ENCODE measurements at places on chromosomes 11 and 22.
A peak's percentile ranks its signal among the peaks of the same experiment; 100 is the strongest.

DNA sequence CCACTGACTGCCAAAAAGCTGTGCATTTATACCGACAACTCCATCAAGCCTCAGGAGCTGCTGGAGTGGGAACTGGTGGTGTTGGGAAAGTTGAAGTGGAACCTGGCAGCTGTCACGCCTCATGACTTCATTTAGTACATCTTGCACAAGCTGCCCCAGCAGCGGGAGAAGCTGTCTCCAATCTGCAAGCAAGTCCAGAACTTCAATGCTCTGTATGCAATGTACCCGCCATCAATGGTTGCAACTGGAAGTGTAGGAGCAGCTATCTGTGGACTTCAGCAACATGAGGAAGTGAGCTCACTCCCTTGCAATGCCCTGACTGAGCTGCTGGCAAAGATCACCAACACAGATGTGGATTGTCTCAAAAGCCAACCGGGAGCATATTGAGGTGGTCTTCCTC, at the start of gene SLC22A25:
TSS of gene SLC22A25 (minus strand) at position 67 of the 400 bp plus-strand sequence. CDS start 13,947 bp downstream, outside the sequence.
- DNase-seq = no peak

- DNase-seq = no peak
These were observed 14.5 kb downstream of the USP2 start for GRCh38 chr11:119366690-119367620.

DNA sequence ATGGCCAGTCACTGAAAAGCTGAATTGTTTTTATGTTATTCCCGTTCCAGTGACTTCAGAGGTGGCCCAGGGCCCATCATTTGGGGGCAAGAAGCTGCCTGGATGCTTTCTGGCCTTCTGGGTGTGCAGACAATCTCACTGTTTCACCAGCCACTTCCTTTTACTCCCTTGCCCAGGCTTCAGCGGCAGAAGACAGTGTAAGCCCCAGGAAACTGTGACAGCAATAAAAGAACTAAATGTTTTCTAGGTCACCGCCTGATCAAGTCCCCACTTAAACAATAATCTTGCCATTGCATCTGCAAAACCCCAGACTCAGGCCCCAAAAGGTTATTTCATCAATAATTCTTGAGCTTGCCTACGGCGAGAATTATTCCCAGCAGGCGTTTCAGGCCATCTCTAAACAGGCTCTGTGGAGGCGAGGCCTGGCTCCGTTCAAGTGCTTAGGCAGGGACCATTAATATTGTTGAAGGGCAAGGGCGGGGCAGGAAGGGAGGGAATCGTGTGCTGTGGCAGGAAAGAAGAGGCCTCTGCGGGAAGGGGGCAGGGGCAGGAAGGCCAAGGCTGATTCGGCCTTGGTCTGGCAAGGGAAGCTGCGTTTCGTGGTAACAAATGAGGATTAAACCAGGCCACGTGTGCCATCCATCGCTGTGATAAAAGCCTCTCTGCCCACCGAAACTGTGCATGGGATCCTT, 252.3 kb downstream of the KIRREL3 start:
- no peak for DNase-seq

- no peak for DNase-seq
These were observed 180.2 kb downstream of the CHST1 start for GRCh38 chr11:45485070-45485707.

GRCh38 chr11:60118338-60118737, 29.9 kb downstream of the MS4A2 start:
- DNase-seq = no peak

DNA sequence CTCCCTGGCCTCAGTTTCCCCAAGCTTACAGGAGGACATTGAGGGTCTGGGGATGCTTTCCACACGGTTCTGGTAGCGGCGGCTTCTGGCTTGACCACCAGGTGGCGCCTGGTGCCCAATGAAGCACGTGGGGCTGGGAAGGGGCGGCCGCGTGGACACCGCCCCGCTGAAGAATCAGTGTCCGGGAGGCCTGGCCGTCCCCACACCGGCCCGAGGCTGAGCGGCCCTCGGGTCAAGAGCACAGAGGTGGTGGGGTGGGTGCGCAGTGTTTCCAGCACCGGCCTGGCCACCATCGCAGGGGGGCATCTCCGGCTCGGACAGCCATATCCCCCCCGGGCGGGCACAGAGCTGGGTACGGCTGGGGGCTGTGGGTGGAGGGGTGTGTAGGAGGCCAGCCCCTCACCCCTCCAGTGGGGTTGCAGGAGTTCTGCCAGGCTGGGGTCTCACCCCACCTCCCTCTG, 27.8 kb upstream of the PPARA start:
- DNase-seq = no peak

DNA sequence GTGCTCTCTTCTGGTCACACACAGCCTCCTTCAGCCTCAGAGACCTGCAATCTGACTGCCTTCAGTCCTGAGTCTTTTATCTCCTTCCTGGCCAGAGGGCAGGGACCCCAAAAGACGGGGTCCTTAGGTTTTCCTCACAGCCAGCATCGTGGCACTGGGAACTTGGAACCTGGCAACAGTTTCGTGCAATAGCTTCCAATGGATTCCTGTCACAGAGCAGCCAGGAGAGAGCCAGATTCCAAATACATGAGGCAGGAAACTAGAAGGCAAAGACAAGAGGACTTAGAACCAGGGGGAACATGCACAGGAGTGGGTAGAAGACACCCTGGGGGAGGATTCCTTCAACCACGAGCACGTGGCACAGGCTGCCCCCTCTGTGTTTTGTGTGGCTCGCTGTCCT, 48.6 kb downstream of the C11orf91 start:
- no peak for DNase-seq

DNA sequence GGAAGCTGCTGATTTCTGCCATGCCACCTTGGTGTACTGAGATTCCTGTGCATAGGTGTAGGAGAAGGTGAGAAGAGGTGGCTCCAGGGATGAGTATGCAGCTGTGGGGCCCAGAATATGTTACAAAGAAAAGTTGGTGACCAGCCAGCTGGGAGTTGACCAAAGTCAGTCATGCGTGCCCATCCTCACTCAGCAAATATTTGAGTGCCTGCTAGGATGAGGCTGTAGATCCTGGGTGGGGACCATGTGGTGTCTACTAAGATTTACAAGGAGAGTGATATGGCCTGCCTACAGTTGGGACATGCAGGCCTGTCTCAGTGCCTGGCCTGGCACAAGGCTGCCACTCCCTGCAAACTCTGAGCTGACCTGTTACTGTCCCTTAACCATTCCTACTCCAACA, 19.4 kb downstream of the RNF185 start:
- DNase-seq = no peak

- DNase-seq = no peak
These were observed 77.0 kb downstream of the RPL27A start for GRCh38 chr11:8759634-8760033.

- peak; percentile 30 for DNase-seq
These were observed 52.2 kb upstream of the CEP126 start for GRCh38 chr11:101862391-101863233.

DNA sequence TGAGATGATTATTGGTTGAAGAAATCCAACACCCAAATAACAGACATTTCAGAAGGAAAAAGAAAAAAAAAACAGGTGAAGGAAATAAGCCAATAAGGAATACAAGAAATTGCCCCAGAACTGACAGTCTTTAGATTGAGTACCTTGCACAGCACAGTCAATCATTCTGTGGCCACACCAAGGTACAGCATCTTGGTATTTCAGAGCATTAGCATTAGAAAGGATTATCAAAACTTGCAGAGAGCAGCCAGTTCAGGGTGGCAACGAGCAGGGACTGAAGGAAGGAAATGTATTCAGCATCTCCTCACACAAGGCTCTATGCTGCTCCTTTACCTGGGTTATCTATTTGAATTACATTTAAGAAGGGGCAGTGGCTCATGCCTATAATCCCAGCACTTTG, 2.1 kb downstream of the ADA2 start:
- no peak for DNase-seq

- DNase-seq = no peak
These were observed 362.4 kb downstream of the TENM4 start for GRCh38 chr11:79078456-79078855.

DNA sequence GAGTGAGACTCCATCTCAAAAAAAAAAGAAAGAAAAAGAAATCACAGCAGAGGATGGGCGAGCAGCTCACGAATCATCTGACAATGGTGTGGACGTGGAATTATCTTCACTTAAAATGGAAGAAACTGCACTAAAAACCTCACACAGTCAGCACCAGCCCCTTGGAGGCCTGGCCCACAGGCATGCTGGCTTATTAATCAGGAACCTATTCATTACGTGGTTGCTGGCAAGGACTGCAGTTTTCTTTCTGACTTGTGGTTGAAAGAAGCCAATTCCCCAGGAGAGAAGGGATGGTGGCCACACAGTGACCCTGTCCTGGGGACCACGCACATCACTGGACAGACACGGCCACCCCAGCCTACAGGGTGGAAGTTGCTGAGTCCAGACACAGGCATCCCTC, 401.1 kb downstream of the CTTN start:
- DNase-seq = no peak

- peak; percentile 67 for DNase-seq
These were observed 84.5 kb upstream of the SUSD2 start for GRCh38 chr22:24096758-24097115.

DNA sequence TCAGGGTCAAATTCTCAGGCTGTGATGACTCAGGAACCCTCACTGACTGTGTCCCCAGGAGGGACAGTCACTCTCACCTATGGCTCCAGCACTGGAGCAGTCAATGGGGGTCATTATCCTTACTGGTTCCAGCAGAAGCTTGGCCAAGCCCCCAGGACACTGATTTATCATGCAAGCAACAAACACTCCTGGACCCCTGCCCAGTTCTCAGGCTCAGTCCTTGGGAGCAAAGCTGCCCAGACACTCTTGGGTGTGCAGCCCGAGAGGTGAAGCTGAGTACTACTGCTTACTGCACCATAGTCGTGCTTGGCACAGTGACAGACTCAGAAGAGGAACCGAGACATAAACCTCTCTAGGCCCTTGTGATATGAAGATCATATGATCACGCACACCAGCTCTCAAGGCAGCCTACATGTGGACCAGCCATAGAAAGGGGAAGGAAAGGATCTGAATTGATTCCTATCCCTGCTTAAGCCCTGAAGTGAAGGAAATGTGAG, 58.2 kb downstream of the ZNF280B start:
- DNase-seq = peak; percentile 33

DNA sequence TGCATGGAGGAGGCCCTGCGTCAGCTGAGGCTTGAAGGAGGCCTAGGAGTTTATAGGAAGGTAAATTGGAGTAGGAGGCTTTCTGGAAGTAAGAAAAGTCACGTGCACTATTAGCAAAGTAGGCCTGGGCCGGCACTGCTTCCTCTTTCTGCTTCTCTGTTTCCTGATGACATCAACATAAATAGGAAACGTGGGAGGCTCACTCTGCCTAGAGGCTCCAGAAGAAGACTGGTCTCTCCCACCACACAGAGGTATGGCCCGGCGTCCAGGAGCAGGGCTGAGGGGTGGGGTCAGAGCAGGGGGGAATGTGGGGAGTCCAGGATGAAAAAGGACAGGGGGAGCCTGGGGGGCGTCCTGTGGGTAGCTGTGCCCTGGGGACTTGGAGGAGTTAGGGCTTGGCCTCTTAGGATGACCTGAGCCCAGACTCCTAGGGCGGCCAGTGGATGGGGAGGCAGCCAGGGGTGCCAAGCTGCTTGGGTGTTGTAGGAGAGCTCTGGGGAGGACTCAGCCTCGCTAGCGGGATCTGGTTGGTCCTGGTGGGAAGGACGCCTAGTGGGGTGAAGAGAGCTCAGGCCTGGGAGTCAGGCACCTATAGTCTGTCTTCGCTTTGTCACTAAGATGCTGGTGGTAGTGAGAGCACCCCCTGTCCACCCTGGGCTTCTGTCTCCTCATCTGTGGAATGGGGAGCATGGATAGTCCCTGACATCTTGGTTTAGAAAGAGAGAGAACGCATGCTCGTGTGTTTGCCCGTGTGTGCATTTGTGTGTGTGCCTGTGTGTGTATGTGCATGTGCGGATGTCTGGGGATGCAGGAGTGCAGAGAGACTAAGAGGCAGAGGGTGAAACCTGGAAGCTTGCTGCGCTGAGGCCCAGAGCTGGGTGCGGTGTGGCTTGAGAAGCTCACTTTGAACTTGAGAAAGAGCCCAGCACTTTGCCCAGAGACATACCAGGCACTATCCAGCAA, at the start of gene CSF2RB:
TSS of gene CSF2RB (plus strand) at position 202 of the 963 bp plus-strand sequence. CDS start 8,580 bp downstream, outside the sequence.
- peak; percentile 85 for DNase-seq

- no peak for DNase-seq
These were observed 23.3 kb upstream of the PPFIA1 start for GRCh38 chr11:70247042-70247709.

DNA sequence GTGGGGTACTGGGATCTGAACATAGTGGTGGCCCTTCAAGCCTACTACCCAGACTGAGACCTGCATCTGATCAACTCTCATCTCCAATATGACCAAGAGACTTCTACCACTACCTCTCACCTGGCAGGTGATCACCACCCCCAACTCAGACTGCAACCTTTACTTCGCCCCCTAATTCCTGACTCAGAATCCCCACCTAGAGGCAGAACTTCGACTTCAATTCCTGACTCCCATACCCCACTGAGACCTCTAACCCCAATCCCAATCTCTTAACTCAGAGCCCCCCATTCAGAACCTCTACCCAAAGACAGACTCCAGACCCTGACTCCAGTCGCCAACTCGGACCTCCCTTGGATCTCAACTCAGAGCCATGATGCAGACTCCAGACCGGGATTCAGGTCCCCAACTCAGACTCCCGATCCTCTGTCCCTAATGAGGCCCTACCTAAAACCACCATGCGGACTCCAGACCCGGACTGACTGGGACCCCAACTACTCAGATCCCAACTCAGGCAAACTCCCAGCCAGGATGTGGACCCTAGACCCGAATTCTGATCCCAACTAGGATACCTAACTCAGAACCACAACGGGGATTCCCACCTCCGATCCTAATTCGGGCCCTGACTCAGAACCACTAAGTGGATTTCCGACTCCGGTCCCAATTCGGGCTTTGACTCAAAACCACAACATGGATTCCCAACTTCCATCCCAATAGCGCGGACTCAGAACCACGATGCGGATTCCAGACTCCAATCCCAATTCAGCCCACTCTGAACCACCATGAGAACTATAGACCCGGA, 1.2 kb downstream of the KCNQ1OT1 start:
- peak; percentile 82 for DNase-seq

DNA sequence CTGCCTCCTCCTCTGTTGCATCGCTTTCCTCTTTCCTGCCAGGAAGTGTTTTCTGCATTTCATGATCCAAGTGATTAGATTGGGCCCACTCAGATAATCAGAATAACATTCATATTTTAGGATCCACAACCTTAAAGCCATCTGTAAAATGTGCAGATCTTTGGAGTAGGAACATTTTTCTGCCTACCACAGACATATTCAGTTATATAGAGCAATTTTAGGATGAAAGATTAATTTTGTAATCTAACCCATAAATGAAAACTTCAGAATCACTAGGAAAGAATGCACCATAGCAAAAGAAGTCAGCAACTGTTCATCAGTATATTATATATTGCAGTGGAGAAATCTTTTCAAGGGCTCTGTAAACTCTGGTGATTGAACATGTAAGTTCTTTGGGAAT, 659.9 kb upstream of the LUZP2 start:
- DNase-seq = no peak

GRCh38 chr11:58546841-58547240, 28.8 kb downstream of the LPXN start:
- no peak for DNase-seq

DNA sequence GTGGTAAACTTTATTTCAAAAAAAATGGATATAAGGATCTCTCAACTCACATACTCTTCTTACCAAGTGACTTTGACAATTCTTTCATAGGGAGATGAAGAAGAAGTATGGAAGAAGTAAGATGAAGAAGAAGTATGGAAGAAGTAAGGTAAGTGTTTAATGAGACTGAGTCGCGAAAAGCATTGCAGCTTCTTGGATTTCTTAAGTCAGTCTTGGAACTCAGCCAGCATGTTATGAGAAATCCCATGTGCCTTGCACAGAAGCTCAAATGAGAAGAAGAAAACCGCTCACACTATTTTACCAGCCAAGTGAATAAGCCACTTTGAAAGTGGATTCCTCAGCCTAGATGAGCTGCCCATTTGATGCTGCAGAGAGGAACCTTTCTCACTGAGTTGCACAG, 332.0 kb upstream of the CCDC179 start:
- DNase-seq = no peak

GRCh38 chr22:24443668-24444067, 16.3 kb downstream of the ADORA2A start:
- DNase-seq = no peak
